Fibroblast of villous mesenchyme (primary cell): ENCODE measurements at places on chromosomes 5 and 9. TPM values are rescaled to one million over a fixed set of nuclear protein-coding genes. Genes with fewer than 3 reads are reported as not detected.
A peak's percentile ranks its signal among the peaks of the same experiment; 100 is the strongest.

- no peak for DNase-seq
Observed at GRCh38 chr5:167895899-167896659, 395.4 kb upstream of the WWC1 start.

The SEMA6A gene
- total RNA-seq: 0.97 and 2.2 TPM in 2 replicates

The EQTN gene
- total RNA-seq: not detected in 2 replicates

- no peak for DNase-seq
Observed at GRCh38 chr5:150408231-150408943, 4.3 kb downstream of the CD74 start.

GRCh38 chr9:133003671-133004090, 25.2 kb downstream of the GFI1B start:
- DNase-seq: no peak

The PCDHGA8 gene
- 3.0 and 3.2 TPM in 2 replicates for total RNA-seq

DNA sequence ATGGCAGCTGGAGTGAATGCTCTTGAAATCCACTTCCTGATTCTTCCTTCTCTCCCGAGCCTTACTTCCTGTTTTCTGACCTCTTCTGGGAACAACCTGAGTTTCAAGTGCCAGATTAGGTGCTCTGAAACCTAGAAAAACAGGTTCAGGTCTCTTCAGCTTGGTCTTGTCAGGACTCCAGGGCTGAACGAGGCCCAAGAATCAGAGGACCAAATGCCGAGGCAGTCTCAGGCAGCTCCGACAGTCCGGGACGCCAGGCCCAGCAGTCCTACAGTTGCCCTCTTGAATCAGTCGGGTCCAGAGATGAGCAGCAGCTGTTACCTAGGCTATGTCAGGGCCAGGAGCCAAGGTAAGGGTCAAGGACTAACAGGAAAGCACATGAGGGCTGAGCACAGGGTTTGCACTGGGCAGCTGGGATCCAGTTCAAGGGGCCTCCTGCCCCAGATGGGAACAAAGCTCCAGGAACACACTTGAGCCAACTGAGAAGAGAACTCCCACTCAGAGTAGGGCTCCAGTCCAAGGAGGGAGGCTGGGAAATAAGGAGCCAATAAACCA, 38.3 kb upstream of the ADRA1B start:
- no peak for DNase-seq

DNA sequence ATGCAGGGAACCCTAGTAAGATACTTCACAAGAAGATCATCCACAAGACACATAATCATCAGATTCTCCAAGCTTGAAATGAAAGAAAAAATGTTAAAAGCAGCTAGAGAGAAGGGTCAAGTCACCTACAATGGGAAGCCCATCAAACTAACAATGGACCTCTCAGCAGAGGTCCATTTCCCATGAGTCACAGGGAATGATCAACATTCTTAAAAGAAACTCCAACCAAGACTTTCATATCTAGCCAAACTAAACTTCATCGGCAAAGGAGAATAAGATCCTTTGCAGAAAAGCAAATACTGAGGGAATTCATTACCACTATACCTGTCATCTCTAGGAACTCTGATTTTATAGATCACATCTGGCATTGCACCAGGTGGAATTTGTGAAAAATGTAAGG, 52.9 kb upstream of the SPATA31E1 start:
- DNase-seq: no peak

- no peak for DNase-seq
Observed at GRCh38 chr5:124801551-124801950, 55.1 kb upstream of the ZNF608 start.

DNA sequence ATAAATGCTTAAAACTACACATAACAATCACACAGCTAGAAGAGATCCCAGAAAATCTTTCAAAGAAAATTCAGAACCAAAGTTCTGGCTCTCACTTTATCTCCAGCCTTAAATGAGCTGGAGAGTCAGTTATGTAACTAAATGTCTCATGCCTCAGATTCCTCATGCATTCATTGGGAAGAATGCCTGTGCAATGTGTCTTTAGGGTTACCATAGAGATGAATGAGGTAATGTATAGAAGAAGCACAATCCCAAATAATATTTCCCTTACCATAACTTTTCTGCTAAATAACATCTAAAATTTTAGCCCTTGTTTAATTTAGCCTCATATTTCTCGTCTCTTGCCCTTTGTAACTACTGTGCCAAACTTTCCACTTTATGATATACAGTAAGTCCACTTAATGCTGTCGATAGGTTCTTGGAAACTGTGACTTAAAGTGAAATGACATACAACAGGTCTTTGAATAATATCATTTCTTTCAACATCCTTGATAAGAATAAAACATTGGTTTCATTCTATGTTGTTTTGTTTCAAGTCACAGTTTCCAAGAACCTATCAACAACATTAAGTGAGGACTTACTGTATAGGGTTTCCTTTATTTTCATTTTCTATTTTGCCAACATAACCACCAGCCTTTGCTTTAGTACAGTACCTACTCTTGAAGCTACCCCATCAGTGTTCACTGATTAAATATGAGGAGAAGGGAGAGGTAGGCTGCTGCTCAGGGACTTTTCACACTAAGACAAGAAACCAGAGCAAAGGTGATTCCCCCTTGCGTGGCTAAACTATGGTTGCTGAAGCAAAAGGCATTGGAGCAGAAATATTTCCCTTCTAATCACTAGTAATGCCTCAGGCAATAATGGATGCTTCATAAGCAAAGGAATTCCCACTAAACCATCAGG, 295.7 kb upstream of the PTGER4 start:
- peak; percentile 66 for DNase-seq

GRCh38 chr5:56494300-56494731, 261.2 kb upstream of the ANKRD55 start:
- peak; percentile 61 for DNase-seq
